ENCODE measurements at places on chromosomes 1 and 21.

DNA sequence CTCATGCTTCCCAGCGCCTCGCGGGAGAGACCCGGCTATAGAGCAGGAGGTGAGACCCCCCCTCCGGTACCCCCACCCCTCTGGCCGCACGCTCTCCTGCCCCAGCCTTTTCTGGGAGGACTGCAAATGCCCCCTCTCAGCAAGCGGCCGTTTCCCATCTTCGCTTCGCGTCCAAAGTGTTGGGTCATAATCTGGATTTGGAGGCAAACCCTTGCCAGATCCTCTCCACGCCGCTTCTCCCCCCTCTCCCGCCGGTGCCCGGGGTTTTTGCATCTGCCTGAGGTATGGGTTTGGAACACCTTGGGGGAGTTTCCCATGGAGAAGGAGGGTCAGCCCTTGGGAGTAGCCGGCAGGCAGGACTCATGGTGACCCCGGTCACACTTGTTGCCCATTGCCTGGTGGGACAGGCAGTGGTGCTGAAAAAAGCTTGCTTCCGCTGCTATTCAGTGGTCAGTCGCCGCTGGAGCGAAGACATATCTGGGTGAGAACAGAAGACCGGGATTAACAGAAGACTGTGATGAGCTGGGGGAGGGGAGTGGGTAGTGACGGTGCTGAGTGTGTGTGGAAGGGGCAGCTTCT is 935 bp downstream of the KCNK2 start:
- no peak for DNase-seq

DNA sequence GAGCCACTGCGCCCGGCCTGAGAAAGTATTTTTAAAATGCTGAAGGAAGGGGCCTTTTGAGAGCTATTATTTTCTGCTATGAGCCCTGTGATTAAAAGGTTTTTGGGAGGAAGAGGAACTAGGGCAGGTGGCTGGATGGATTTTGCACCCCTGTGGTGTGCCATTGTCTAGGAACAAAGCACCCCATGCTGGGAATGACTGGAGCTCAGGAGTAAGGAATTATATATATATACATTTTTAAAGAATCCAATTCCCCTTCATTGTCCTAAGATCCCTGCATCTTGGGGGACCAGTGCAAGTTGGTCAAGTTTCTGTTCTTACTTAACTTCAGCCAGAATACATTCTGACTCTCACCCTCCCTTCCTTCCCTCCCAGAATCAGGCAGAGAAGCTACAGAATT is 91.6 kb downstream of the ZNF648 start:
- no peak for DNase-seq

DNA sequence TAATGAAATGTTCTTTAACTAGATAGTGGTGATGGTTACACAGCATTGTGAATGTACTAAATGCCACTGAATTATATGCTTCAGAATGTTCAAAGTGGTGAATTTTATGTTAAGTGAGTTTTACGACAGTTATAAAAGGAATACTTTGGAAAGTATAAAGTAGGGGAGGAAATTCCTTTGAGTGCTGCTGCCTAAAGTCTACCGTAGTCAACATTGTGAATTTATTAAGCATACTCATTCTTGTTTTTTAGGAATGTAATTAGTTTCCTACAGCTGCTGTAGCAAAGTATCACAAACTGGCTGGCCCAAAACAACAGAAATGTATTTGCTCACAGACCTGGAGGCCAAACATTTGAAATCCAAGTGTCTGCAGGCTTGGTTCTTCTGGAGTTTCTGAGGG is 73.0 kb downstream of the SWT1 start:
- no peak for DNase-seq

GRCh38 chr1:214391873-214392645 is 111.1 kb downstream of the SMYD2 start:
- no peak for DNase-seq

DNA sequence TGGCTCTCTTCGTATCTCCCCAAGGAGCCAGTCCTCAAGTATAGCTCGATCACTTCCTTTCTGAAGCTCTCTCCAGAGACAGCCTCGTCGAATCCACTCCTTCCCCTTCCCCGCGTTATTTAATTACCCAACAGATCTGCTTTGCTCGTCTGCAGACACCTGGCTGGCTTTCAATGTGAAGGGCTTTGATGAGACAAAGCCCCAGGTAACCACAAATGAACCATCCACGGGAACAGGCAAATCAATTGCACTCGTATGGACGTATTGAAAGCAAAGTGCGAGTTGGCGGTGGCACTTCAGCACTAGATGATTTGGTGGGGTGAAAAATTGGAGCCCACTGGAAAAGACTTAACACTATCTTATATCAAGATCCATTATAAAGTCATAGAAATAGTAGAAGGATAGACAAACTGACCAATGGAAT is 364 bp upstream of the BCAR3 start:
- no peak for DNase-seq
